ENCODE measurements at places on chromosomes 3 and 15.

DNA sequence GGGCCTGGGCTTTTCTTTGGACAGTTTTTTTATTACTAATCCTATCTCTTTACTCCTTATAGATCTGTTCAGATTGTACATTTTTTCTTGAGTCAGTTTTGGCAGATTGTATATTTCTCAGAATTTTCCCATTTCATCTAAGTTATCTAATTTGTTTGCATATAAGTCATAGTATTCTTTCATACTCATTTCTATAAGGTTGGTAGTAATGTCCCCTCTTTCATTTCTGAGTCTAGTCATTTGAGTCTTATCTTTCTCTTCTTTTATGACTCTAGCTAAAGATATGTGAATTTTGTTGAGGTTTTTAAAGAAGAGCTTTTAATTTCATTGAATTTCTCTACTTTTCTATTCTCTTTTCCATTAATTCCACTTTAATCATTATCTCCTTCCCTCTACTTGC, 27.2 kb downstream of the TRPM1 start:
- no peak for DNase-seq

- no peak for DNase-seq
Observed at GRCh38 chr3:129305592-129306091, 27.0 kb downstream of the HMCES start.

GRCh38 chr3:143201045-143201444, 81.5 kb downstream of the CHST2 start:
- no peak for DNase-seq

DNA sequence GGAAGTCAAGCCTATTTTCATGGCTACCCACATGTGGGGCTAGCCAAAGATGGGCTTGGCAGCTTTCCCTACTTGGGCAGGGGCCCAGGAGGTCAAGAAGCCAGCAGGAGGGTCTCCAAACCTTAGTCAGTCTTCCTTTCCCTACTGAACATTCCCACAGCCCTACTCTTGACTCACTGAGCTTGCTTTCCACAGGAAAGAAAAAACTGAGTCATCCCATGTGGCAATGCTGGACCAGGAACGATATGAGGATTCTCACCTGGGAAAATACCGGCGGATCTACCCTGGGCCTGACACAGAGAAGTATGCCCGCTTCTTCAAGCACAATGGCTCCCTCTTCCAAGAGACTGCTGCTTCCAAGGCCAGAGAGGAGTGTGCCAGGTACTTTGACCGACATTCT, 3.7 kb upstream of the NGRN start:
- no peak for DNase-seq

DNA sequence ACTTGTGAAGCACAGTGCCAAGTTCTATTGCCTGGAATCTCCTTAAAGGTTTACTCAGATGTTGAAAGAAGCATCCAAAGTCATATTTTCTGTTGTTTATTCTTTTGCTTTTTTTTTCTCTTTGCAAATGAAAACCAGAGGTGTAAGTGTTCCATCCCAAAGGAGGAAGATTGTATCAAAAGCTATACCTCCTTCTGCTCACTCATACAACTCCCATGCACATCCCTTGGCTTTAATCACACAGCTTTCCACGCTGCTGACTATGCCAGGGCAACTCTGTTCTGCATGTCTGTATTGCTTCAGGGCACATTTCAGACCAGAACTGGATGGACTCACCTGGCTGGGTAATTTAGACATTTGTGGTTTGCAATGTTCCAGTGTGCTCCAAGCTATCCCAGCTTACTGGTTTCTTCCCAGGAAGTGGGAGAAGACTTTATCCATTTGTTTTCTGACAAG, 399.6 kb upstream of the TBL1XR1 start:
- DNase-seq = no peak

DNA sequence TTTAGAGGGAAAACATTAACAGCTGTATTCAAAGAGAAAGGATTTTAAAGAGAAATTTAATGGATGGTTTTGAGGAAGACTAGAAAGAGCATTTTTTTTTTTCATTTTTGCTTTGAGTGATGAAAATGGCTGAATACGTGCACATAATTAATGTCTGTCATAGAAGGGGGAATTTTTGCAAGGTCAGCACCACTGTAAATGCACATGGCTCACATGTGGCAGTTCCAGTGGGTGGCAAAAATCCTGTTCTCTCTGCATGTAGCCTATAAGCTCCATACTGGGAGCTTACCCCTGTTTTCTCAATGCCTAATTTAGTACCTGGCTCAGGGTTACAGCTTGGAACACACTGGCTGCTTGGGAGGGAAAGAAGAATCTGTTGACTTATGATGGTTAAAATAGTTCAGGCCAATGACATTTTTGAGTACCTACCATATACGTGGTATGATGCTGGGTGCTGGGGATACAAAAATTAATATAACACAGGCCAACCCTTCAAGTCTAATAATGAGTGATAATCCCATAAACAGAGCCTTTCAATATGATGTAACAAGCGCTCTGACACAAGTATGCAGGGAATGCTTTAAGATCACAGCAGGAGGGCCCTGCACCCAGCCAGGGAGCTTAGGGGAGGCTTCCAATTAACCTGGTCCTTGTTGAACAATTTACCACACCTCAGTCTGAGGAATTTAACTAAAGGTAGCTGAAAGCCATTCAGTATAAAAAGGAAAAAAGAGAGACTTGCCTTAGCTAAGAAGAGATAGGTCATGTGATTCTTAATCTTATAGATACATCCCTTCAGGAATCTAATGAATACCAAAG, 33.0 kb downstream of the HSPBAP1 start:
- DNase-seq = no peak

All from AML-193 (cell line).